ENCODE measurements at places on chromosomes 1 and 21.

DNA sequence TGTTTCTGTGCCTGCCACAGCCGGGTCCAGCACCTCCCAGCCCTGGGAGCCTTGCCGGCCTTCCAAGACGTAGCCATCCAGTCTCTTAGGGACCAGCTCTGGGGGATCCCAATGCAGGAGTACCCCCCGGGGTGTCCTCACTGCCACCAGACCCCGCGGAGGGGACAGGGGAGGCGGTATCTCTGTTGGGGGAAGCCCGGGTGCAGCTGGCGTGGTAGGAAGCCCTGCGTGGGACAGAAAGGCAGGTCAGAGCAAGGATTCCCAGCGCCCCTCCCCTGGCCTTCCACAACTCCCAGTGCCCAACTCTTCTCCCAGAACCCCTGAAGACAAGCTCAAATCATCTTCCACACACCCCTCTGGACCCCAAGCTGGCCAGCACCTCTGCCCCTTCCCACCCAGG, 4.9 kb upstream of the TAGLN2 start:
- no peak for DNase-seq

- DNase-seq, result no peak
Observed at GRCh38 chr1:76230842-76231281, 156.3 kb downstream of the ST6GALNAC3 start.

- no peak for DNase-seq
Observed at GRCh38 chr1:41380979-41381691, 19.9 kb downstream of the FOXO6 start.

- no peak for DNase-seq
Observed at GRCh38 chr1:24498589-24498988, 4.0 kb upstream of the RCAN3 start.

DNA sequence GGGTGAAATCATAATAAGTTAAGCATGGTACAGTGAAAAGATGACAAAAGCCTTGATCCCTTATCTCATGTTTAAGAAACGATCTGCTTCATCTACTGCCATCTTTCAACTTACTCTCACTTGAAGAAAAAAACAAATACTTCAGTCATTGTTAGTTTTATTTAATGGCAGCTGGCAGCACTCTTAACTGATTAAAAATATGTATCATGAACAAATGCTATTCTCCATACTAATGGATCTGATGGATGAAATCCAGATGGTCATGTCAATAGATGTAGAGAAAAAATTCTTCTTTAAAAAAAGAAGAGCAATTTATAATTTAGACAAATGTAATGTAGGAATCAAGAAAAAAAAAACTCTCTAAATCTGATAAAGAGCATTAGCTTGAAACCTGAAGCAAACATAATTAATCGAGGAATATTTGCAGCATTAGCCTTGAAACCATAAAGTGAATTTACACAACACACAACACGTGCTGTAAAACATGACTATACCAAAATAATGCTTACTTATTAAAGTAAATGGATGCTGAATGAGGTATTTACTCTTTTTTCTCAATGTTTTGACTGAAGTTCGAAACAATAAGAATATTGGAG, 579.0 kb upstream of the ADAMTS5 start:
- no peak for DNase-seq

DNA sequence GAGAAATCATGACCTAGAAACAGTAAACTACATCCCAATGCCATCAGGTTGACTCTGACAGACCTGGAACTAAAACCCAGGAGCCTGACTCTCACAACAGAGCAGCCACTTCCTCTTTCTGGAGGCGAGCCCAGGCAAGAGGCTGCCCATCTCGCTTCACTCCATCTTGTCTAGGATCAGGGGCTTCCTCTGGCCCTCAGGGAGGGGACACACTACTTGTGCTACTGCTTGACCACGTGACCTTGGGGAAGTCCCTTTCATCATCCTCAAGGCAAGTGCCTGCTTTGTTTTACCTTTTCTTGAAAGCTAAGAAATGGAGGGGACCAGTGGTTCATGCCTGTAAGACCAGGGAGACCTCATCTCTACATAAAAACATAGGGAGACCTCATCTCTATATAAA, 2.6 kb upstream of the TENT5B start:
- DNase-seq, result no peak

- DNase-seq, result no peak
Observed at GRCh38 chr1:177435364-177435763, 264.6 kb downstream of the BRINP2 start.

GRCh38 chr1:197928849-197929336, 11.7 kb downstream of the LHX9 start:
- DNase-seq, result no peak

GRCh38 chr1:207316141-207316540, 5.3 kb upstream of the CD55 start:
- DNase-seq, result no peak

GRCh38 chr1:19023787-19024186, 67.3 kb upstream of the IFFO2 start:
- no peak for DNase-seq

DNA sequence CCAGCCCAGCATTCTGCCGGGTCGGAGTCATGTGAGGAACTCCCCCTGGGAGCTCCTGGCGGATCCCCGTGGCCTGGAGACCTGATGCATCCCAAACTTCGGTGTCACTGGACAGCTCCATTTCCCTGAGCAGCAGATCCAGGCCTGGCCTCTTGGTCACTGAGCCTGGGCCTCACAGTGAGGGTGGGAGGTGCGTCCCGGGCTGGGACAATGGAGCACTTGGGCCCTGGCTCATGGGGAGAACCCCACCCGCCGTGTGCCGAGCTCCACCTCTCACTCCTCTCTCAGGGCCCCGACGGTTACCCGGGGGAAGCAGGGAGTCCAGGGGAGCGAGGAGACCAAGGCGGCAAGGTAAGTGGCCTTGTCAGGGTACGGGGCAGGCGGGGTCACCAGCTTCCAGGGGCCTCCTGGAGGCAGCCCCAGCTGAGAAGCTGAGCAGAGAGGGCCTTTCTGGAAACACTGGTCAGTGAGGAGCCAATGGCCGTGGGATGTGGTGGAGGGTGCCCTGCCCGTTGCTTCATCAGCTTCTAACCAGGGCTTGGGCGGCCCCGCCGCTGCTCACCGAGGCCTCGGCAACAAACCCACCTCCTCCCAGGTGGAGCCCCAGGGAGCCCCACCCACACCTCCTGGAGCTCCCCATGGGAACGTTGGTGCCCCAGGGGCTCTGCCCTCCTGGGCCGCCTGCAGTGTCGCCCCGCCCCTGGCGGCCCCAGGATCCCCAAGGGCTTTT, 19.8 kb downstream of the COL6A2 start:
- no peak for DNase-seq

GRCh38 chr1:101071470-101071891, 45.9 kb upstream of the DPH5 start:
- DNase-seq, result no peak

- no peak for DNase-seq
Observed at GRCh38 chr1:204628868-204629267, 56.7 kb downstream of the LRRN2 start.

Data from stimulated activated CD4-positive, alpha-beta T cell treated with anti-CD3 and anti-CD28 coated beads, Interleukin-4, amount 100 ng/mL, for 4 hours (primary cell).